ENCODE measurements at places on chromosomes 2 and 18. TPM values are rescaled to one million over a fixed set of nuclear protein-coding genes. Genes with fewer than 3 reads are reported as not detected.
A peak's percentile ranks its signal among the peaks of the same experiment; 100 is the strongest.

Gene SLC14A1
- 2.1 TPM for total RNA-seq

DNA sequence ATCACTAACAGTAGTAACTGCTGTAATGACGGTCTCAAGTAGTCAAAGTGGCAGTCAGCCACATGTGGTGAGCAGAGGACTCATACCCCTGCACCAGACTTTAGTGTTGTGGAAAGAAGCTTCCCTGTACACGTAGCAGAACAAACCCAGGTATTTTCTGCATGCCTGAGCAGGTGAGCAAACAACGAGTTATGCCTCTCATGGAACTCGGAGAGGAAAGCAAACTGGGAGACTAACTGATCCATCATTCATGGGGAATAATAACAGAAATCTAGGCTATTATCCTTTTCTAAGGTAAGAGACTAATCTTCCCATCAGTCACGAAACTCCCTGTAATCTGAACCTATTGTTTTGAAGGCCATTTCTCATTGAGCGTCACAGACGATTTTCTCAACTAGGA lies 1495.2 kb upstream of the NXPH2 start:
- DNase-seq: no peak

DNA sequence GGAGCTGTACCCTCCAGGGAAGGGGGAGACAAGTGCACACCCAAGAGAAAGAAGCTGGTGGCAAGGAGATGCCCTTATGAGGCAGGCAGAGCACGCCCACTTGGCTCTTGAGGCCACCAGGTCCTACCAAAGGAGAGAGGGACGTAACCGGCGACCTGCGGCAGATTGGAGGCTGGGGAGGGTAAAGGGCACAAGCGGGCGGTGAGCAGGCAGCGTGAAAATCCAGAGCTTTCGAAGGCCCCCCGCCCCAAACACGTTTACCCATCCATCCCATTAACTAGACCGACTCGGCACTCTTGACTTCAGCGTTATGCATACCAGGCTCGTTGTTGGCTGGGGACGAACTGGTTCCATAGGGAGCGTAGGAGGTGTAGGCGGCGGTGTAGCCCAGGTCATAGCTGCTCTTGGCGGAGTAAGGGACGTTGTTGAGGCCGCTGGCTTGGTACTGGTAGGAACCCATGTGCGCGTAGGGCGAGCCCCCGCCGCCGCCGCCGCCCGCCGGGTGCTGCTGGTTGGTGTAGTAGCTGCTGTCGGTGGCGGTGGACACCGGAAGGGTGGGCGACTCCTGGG lies 794 bp downstream of the DLX2 start:
- DNase-seq: peak; percentile 65

- peak; percentile 57 for DNase-seq
These were observed 198.7 kb upstream of the SALL3 start for GRCh38 chr18:78780719-78781600.

DNA sequence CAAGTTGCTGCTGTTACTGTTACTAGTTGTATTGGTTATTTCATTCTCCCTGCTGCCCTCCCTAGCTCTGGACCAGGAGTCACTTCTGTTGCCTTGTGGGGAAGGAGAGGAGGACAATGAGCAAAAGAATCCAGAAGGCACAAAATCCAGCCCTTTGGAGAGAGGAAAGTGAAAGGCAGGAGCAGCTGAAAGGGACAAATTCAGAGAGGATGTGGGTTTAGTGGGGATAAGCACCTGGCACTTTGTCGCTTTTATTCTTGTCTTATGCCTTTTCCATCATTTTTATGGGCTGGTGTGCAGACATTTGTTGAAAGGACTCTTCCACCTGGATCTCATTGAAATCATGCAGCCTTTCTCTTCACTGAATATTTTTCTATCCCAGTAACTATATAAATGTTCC lies 24.3 kb upstream of the LTBP1 start:
- no peak for DNase-seq

- DNase-seq: no peak
These were observed 39.3 kb downstream of the PELI1 start for GRCh38 chr2:64104933-64105332.

Gene EIPR1
- 20.0 TPM for total RNA-seq

GRCh38 chr2:238129166-238130010 lies 9.1 kb upstream of the KLHL30 start:
- DNase-seq: no peak

Gene GALR1
- total RNA-seq: 0.71 TPM

- no peak for DNase-seq
These were observed 55.1 kb downstream of the DGKD start for GRCh38 chr2:233409286-233409991.

Gene PROKR1
- total RNA-seq: not detected

Gene HES6
- 19.9 TPM for total RNA-seq
